ENCODE measurements at places on chromosomes 4 and X.

GRCh38 chr4:52051615-52052474 is 741 bp downstream of the SPATA18 start:
- H3K36me3 ChIP-seq, result no peaks in the 10 kb centered on the region
- H3K4me3 ChIP-seq, result peak overlapping the region; percentile 77
- no peak for DNase-seq
- H3K27ac ChIP-seq, result no peak overlapping the region

GRCh38 chr4:127165971-127166370 is 466.8 kb upstream of the INTU start:
- H3K36me3 ChIP-seq, result no peaks in the 10 kb centered on the region
- no peak overlapping the region for H3K27ac ChIP-seq
- no peaks in the 10 kb centered on the region for H3K27me3 ChIP-seq
- H3K4me3 ChIP-seq, result no peak overlapping the region
- no peaks in the 10 kb centered on the region for H3K4me1 ChIP-seq

DNA sequence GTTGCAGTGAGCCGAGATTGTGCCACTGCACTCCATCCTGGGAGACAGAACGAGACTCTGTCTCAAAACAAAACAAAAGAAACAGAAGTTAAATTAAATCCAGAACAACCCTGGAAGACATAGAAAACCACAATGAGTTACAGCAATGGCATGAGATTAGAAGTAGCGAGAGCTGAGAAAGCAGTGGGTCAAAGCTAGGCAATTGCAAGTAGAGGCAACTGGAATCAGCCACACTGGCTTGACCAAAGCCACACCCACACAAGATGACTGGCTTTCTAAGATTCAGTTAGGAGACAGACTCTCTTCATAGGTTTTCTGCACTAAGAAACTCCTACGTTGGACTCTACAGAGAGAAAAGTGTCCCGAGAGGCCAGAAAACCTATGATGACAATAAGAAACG is 443.0 kb downstream of the GPM6A start:
- H3K4me3 ChIP-seq, result no peak overlapping the region
- DNase-seq, result no peak
- H3K27me3 ChIP-seq, result no peaks in the 10 kb centered on the region
- H3K4me1 ChIP-seq, result no peaks in the 10 kb centered on the region
- H3K27ac ChIP-seq, result no peak overlapping the region

- peaks cover 32% of the 10 kb centered on the region for H3K4me1 ChIP-seq
- DNase-seq, result no peak
- H3K36me3 ChIP-seq, result no peaks in the 10 kb centered on the region
- peak overlapping the region; percentile 76 for H3K4me3 ChIP-seq
- no peaks in the 10 kb centered on the region for H3K27me3 ChIP-seq
- H3K27ac ChIP-seq, result peak overlapping the region; percentile 86
These were observed 608 bp downstream of the RAPGEF2 start for GRCh38 chr4:159103384-159103990.

DNA sequence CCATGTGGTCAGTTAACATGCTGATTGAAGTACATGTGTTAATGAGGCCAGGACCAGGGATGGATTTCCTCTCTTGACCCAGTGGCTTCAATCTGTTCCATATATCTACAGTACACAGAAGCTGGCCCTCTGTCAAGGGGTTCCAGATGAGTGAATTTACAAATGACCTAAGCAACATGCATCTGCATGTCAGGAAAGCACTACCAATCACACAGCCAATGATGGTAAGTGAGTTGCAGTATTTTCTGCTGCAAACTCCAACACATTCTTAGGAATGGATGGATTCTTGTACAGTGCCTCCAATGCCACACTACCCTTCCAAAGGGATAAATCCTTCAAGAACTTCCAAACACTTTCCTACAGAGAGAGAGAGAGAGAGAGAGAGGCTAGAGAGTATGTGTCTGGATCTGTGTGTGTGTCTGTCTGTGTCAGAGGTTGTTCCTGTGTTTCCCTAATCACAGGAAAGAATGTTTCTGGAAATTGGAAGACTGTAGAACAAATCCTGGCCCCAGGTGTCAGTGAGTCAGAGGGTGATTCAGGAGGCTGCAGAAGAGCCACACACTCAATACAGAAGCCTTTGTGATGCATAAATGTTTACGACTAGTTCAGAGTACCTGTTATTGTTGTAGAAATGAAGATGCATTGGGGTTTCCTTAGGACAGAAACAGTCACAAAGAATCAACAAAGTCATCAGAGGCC is 107.5 kb downstream of the GUCY2F start:
- no peak for DNase-seq
- H3K4me3 ChIP-seq, result no peak overlapping the region
- no peaks in the 10 kb centered on the region for H3K36me3 ChIP-seq

- H3K4me1 ChIP-seq, result no peaks in the 10 kb centered on the region
- no peaks in the 10 kb centered on the region for H3K36me3 ChIP-seq
- H3K27me3 ChIP-seq, result no peaks in the 10 kb centered on the region
- H3K4me3 ChIP-seq, result no peak overlapping the region
- no peak for DNase-seq
These were observed 1306.8 kb downstream of the STIM2 start for GRCh38 chr4:28167411-28167810.

DNA sequence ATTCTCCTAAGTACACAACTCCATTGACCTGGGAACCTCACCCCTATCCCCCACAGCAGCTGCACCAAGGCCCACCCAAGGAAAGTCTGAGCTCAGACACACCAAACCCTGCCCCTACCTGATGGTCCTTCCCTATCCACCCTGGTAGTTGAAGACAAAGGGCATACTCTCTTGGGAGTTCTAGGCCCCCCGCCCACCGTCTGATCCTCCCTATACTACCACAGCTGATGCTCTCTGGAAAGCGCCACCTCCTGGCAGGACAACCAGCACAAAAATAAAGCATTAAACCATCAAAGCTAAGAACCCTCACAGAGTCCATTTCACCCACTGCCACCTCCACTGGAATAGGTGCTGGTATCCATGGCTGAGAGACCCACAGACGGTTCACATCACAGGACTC is 83.6 kb downstream of the ANAPC10 start:
- peaks cover 14% of the 10 kb centered on the region for H3K4me1 ChIP-seq
- H3K27ac ChIP-seq, result no peak overlapping the region
- no peak overlapping the region for H3K4me3 ChIP-seq
- peaks cover 29% of the 10 kb centered on the region for H3K36me3 ChIP-seq

DNA sequence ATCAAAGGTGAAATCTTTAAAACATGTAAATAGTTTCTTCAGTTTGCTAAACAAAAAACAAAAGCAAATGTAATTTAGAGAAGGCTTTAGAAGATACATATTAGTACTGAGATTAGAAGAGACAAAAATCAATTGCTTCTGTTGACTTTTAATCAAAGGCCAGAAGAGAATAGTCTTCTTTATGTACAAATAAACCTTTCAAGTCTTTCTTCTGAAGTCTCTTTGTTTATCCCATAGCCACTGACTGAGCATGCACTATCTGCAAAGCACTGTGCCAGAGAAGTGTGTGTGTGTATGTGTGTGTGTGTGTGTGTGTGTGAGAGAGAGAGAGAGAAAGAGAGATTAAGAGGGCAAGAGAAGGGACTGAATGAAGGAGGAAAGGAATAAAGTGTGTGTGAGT is 198.4 kb downstream of the GLUD2 start:
- DNase-seq, result no peak
- no peak overlapping the region for H3K27ac ChIP-seq
- H3K4me3 ChIP-seq, result no peak overlapping the region
- no peaks in the 10 kb centered on the region for H3K4me1 ChIP-seq
- no peaks in the 10 kb centered on the region for H3K36me3 ChIP-seq

DNA sequence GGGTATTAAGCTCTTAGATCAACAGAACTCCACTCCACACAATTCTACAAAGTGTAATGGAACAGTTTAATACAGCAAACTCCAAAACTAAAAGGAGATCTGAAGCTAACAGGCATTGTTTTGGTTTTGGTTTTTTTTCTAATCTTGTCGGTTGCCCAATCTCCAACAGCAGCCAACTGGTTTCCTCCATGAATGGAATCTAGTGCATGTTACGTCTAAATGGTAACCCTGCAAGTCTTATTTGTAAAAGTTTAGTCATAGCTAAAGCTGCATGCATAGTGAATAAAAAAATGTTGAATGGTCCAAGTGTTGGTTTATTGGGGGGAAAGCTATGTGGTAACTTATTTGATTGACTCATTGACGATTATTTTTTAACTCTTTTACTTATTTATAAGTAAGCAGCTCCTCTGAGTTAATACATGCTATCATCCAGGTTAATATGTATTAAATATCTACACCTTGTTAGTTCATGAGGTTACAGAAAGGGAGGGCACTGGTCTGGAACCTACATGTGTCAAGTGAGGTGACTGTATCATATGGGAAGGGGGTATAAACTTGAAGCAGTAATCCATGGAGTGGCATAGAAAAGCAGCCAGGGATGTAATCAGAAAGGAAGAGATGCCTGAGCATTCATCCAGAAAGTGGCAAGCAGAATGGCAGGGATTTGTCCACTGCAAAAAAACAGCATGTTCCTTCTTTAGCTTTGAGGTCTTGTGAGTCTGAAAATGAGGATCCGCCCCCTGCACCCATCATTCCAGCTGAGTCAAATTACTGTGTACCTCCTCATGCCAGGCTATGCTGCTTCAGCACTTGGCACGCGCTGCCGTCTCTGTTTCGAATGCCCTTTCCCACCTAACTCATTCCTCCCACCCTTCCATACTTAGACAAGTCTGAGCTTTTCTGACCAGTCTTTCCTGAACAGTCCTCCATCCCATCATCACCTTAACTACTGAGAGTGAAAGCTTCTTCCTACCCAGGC is 81.7 kb downstream of the PDGFC start:
- H3K27me3 ChIP-seq, result no peaks in the 10 kb centered on the region
- no peaks in the 10 kb centered on the region for H3K4me1 ChIP-seq
- no peak overlapping the region for H3K4me3 ChIP-seq
- H3K27ac ChIP-seq, result no peak overlapping the region
- DNase-seq, result no peak
- no peaks in the 10 kb centered on the region for H3K36me3 ChIP-seq

- H3K36me3 ChIP-seq, result no peaks in the 10 kb centered on the region
- DNase-seq, result no peak
- H3K27me3 ChIP-seq, result no peaks in the 10 kb centered on the region
- no peak overlapping the region for H3K27ac ChIP-seq
- no peak overlapping the region for H3K4me3 ChIP-seq
These were observed 134.2 kb upstream of the PAQR3 start for GRCh38 chr4:79073471-79073870.

GRCh38 chrX:150080497-150080896 is 142.2 kb upstream of the EOLA2 start:
- peaks cover 10% of the 10 kb centered on the region for H3K4me1 ChIP-seq
- H3K36me3 ChIP-seq, result no peaks in the 10 kb centered on the region
- no peak for DNase-seq
- H3K27me3 ChIP-seq, result peaks cover 5% of the 10 kb centered on the region

GRCh38 chr4:154422152-154422551 is 69.4 kb downstream of the DCHS2 start:
- H3K36me3 ChIP-seq, result no peaks in the 10 kb centered on the region
- H3K4me1 ChIP-seq, result peaks cover 15% of the 10 kb centered on the region
- no peak overlapping the region for H3K4me3 ChIP-seq
- peaks cover 7% of the 10 kb centered on the region for H3K27me3 ChIP-seq
- no peak for DNase-seq

DNA sequence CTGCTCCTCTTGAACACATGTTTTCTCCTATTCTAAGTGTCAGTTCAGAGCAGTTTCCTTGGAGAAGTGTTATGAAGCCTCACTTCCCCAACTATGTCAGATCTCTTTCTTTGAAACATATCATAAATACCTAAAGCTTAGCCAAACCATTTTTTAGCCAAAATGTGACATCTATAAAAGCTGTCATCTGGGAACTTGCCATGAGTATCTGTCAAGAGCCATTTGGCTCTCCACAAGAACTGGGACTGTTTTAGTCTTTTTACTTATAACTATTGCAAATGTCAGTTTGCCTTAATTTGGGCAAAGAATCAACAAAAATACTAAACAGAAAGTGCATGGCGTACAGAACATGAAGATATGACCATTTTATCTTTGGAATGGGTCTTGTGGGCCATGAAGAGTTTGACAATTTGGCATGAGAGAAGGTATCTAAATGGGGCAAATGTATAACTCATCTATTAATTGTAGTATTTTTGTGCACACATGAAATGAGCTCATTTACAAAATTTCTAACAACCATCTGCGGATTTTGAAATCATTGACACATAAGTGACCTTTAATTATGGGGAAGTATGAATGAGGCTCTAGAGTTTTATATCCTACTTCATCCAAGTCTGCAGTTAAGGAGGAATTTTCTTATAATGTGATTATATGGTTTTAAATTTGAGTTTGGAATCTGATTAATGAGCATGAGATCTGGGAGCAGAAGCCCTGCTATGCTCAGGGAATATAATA is 129.1 kb upstream of the PACRGL start:
- H3K4me1 ChIP-seq, result no peaks in the 10 kb centered on the region
- no peak overlapping the region for H3K4me3 ChIP-seq
- no peaks in the 10 kb centered on the region for H3K27me3 ChIP-seq
- no peak overlapping the region for H3K27ac ChIP-seq
- DNase-seq, result no peak
- H3K36me3 ChIP-seq, result no peaks in the 10 kb centered on the region

DNA sequence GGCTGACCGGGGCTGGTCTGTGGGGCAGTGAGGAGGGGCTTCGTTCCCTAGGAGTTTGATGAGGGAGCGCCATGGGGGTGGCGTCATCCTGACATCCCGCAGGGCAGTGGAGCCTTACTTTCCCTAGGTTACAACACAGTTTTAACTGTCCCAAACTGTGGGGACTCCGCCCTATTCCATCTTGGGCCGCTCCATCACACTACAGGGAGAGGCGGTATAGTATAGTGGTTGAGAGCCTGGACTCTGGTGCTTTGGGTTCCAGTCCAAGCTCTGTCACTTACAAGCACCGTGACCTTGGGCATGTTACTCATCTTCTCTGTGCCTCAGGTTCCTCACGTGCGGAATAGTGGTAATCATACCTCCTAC is 44.2 kb downstream of the ZNF185 start:
- DNase-seq, result no peak
- H3K36me3 ChIP-seq, result peaks cover 3% of the 10 kb centered on the region
- no peaks in the 10 kb centered on the region for H3K27me3 ChIP-seq

DNA sequence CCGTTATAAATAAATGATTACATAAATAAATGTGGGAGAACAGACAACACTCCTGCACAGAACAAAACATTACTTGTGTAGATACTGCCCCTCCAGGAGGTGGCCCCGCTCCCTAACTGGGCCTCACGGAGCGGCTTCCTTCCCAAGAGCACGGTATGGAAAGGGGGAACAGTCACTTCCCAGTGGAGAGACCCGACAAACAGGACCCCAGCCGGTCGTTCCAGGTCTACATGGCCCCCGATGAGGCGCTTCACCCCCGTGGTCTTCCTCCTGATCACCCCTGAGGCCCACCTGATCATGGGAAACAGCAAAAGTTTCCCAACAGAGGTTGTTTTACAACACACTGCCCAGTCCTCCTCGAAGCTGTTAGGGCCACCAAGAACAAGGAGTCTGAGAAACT is 6.6 kb upstream of the SLC6A8 start:
- no peak overlapping the region for H3K27ac ChIP-seq
- DNase-seq, result no peak
- no peaks in the 10 kb centered on the region for H3K36me3 ChIP-seq
- peaks cover 4% of the 10 kb centered on the region for H3K27me3 ChIP-seq
- no peak overlapping the region for H3K4me3 ChIP-seq
- no peaks in the 10 kb centered on the region for H3K4me1 ChIP-seq

GRCh38 chr4:4673070-4673469 is 131.2 kb upstream of the STX18 start:
- H3K4me1 ChIP-seq, result peaks cover 4% of the 10 kb centered on the region
- peaks cover 19% of the 10 kb centered on the region for H3K36me3 ChIP-seq
- no peak overlapping the region for H3K27ac ChIP-seq

GRCh38 chrX:132532097-132532496 is 43.3 kb upstream of the MBNL3 start:
- H3K36me3 ChIP-seq, result no peaks in the 10 kb centered on the region
- H3K27me3 ChIP-seq, result peaks cover 2% of the 10 kb centered on the region
- H3K4me3 ChIP-seq, result no peak overlapping the region
- H3K27ac ChIP-seq, result no peak overlapping the region

GRCh38 chr4:44578954-44579353 is 72.5 kb downstream of the YIPF7 start:
- no peak overlapping the region for H3K27ac ChIP-seq
- no peaks in the 10 kb centered on the region for H3K27me3 ChIP-seq
- DNase-seq, result no peak
- no peak overlapping the region for H3K4me3 ChIP-seq
- no peaks in the 10 kb centered on the region for H3K4me1 ChIP-seq

Measured in memory B cell (primary cell).